ENCODE measurements at places on chromosomes 12 and 14. TPM values are rescaled to one million over a fixed set of nuclear protein-coding genes. Genes with fewer than 3 reads are reported as not detected.

Gene KRT1
- total RNA-seq: not detected

Gene FERMT2
- total RNA-seq: 46.0 TPM

Gene PRH2
- not detected for total RNA-seq

Gene MGST1
- total RNA-seq: 694 TPM

Gene SLC6A13
- not detected for total RNA-seq

DNA sequence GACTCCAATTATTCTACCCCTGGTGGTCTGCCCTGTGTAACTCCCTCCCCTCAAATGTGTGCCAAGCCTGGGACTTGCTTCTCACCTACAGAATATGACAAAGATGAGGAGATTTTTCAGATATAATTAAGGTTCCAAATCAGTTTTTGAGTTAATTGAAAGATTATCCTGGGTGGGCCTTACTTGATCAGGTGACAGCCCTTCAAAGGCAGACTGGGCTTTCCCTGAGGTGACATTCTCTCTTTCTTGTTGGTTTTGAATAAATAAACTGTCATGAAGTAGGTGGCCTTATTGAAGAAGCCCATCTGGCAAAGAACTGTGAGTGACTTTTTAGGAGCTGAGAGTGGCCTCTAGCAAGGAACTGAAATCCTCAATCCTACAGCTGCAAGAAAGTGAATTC lies 106.0 kb downstream of the BRMS1L start:
- DNase-seq: no peak

DNA sequence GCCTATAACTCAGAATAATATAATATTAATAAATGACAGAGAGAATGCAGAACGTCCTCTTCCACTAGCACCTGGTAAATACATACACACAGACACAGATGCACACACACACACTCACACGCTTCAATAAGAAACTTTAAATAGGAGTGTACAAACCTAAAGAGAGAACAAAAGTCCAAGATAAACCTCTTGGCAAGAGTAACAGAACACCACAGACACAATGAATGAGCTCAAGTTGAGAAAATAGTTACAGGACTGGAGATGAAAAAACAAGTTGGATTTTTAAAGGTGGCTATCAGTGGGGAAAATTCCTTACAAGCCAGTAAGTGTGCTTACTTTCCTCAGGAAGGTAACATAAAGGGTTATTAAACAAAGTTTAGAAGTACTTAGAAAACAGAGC lies 35.2 kb downstream of the CRY1 start:
- no peak for DNase-seq

DNA sequence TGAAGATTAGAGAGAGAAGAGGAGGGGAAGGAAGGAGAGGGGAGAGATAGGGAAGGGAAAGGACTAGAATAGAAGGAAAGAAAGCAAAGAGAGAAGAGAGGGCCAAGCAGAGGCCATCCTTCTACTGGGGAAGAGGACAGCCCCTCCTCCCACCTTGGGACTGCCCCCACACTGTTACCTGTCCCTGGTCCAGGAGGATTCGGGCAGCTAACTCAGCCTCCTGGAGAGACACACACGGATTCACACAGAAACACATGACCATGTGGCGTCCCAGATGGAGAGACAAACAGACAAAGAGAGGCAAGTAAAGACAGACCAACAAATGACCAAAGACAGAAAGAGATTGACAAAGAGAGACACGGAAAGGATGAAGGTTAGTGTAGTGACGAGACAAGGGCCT lies 2.2 kb downstream of the NDRG2 start:
- DNase-seq: no peak

DNA sequence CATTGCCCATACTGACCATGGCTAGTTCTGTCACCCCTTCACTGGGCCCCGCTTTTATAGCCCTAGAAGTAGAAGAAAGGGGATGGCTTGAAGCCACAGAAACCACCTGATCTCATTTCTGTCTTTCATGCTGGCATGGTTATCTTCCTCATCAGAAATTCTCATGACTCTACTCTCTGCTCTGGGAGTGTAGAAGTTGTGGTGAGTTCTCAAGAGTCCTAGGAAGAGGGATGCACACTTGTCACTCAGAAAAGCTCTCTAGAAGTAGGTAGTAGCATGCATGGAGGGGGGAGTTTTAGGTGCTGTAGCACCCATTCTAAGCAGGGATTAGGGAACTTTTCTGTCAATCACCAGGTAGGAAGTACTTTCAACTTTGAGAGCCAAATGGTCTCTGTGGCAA lies 6.1 kb upstream of the CMA1 start:
- no peak for DNase-seq

- no peak for DNase-seq
Measured at GRCh38 chr14:32171469-32171868, 30.4 kb upstream of the RNU6-7 start.

- no peak for DNase-seq
Measured at GRCh38 chr12:107229827-107230226, 136.5 kb upstream of the CRY1 start.

GRCh38 chr12:50618864-50619609 lies 114.3 kb downstream of the DIP2B start:
- peak; percentile 87 for DNase-seq

- no peak for DNase-seq
Measured at GRCh38 chr12:49537752-49538509, 899 bp upstream of the KCNH3 start.

DNA sequence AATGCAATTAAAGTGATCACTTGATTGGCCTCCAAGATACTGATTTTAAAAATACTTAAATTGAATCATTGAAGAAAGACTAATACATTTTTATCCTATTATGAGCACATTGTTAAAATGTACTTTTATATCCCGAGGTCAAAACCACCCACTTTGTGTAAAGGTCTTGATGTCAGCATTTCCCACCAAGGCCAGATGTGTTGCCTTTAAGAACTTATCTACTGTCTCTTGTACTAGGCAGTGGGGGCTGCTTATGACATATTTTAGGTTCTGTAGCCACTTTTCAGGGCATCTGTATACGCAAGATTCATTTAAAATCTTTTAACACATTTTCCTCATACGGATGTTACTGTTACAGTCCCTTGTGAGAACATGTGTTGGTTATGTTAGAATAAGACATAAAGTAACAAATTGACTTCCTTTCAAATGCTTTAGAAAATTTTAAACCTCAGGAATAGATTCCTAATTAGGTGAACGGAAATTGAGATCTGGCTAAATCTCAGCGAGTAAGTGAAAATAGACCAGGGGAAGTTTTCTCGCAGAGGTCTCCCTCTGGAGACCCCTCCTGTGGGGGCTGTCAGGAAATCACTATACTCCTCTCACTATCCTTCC lies 456.2 kb downstream of the ADAMTS20 start:
- DNase-seq: no peak

- peak; percentile 9 for DNase-seq
Measured at GRCh38 chr12:988646-989045, 2.4 kb upstream of the ERC1 start.

DNA sequence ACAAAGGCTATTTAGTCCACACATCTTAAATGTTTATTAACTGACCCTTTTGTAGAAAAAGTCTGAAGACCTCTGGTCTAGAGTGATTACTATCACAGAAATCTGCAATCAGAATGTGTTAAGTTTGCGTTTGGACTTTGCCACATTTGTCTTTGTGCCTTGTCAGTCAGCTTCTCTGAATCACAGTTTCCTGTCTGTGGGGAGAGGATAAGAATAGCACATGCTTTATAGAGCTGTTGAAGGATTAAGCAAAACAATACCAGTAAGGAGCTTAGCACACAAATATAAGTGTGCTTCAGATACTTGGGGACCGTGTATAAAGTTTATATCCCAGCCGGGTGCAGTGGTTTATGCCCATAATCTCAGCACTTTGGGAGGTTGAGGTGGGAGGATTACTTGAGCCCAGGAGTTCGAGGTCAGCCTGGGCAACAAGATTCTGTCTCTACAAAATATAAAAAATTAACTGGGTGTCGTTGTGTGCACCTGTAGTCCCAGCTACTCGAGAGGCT lies 63.0 kb upstream of the BTG1 start:
- DNase-seq: peak; percentile 58

DNA sequence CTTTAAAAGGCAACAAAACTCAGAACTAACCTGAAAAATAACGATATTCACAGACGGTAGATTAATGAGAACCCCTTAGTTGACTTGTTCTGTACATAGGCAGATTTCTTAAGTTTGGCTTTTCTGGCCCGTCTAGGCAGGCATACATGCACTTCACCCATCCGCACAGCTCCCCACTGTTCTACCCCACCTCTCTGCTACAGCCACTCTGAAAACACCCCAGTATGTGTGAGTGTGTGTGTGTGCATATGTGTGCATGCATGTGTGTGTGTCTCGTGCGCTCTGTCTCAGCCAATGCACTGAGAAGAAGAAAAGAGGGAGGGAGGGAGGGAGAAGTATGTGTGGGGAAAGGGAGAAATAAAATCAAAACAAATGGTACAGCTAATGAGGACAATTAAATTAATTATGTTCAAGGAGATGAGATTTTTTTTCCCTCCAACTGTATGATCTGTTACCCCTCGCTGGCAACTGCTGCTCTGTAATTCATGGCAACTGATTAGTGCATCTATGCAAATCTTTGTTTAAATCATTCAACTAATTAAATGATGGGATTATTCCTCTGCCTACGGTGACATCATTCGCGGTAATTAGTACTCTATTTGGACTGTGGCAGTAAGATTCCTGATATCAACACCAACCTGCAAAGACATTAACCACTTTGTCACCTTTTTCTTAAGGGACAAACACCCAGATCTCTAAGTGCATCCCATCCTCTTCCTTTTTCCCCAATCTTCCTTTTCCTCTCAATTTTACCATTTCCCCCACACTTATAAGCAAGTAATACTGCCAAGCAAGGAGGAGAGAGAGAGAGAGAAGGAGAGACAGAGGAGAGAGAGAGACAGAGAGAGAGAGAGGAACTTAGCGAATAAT lies 2.2 kb upstream of the LMO3 start:
- no peak for DNase-seq
